ENCODE measurements at places on chromosomes 5 and 9.

DNA sequence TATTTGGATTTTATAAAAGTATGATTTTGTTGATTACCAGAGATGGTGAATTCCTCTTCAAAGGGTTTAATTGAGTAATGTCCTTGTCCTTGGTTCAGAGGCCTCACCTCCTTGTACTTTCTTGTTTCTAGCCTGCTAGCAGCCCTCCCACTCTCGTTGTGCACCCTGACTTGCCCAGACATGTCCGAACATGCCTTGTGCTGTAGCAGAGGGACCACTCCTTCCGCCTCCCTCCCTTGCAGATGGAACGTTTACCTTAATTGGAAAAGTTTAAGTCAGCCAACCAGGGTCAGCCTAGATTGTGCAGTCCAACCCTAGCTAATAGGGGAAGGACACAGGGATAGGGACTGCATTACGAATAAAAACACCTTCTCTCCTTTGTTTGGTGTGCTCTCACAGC lies 406.9 kb upstream of the NMUR2 start:
- DNase-seq = no peak

DNA sequence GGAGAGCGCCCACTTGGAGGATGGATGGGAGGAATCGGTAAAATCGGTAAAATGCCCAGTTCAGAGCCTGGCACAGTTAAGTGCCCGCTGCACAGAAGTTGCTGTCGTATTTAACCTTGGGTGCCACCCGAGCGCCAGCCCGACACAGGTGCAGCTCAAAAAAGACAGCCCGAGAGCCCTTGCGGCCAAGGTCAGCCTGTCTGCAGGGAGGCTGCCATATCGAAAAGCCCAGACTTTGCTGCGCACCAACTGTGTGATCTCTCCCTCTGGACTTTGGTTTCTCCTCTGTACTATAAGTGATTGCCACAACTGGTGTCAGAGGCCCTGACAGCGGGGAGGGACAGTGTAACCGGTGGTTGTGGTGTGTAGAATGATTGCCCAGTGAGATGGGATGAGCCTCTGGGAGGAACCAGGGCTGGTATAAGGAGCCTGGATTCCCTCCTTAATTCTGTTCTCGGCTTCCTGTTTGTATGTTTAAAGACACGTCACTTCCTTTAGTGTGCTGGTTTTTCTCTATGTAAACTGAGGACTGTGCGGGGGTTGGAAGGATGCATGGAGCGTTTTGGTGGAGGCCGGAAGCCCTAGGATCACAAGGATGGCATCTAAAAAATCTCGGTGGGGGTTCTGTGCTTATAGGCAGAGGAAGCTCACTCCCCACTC lies 792 bp downstream of the NTMT1 start:
- DNase-seq = no peak

- DNase-seq = no peak
These were observed 65.9 kb downstream of the DEPDC1B start for GRCh38 chr5:60634051-60634450.

GRCh38 chr5:83672646-83673045 lies 48.0 kb downstream of the HAPLN1 start:
- no peak for DNase-seq

DNA sequence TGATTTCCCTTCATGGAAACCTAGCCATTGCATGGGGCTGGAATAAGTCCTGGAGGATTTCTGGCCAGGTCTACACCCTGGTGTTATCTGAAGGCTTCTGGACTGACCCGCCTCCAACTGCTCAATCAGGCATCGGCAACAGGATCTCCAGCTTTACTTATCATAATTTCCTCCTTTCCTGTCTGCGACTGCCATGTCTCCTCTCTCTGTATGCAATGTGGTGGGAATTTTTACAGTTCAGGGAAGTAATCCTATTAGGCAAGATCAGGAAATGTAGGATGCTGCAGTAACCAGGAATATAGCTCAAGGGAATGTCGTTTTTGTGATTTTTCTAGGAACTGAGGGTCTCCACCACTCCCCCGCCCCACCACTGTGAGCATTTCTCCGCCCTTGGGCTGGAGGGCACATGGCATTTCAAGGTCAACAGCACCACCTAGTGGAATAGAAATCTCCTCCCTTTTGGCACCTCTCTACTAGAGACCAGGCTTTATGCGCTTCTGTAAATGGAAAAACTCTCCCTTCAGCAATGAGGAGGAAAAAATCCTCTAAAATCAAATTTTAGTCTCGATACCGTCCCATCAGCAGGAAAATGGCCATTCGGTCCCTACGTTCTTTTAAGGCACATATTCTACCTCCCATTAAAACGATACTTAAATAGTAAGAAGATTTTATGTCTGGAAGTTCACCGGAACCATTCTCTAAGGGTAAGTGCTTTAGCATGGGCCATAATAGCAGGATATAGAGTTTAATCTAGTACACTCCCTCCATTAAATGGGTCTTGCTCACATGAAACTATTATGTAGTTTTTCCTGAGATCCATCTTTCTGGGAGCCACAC lies 93.0 kb downstream of the YTHDC2 start:
- DNase-seq = peak; percentile 57

DNA sequence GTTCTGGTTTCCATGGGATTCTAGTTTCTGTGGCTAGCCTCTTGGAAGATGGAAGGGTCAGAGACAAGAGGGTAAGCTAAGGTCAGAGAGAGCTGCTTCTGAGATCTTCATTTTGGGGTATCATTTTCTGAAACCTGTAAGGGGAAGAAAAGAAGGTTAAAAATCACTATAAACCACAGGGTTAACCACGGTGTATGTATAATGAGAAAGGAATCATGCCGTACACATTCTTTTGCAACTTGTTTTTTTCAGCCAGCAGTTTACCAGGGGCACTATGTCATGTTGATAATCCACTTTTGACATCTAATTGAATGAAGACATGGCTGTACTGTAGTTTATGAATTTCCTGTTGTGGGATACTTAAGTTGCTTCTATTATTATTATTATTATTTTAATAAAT lies 164.4 kb downstream of the FOCAD start:
- DNase-seq = no peak

DNA sequence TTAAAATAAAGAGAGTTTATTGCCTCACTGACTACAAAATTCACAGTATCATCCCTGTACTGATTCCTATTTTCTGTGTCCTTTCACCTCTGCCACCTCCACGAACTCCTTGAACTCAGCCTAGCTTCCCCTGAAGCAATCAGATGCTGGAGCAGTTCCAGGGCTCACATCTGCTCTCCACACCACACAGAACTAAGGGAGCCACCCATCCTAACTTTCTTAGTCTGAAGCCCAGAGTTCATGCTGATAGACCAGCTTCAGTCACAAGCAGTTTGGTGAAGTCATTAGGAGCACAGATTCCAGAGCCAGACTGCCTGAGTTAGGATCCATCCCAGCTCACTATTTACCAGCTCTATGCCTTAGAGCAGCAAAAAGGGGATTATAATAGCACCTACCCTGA lies 15.6 kb upstream of the EPB41L4A start:
- DNase-seq = no peak

DNA sequence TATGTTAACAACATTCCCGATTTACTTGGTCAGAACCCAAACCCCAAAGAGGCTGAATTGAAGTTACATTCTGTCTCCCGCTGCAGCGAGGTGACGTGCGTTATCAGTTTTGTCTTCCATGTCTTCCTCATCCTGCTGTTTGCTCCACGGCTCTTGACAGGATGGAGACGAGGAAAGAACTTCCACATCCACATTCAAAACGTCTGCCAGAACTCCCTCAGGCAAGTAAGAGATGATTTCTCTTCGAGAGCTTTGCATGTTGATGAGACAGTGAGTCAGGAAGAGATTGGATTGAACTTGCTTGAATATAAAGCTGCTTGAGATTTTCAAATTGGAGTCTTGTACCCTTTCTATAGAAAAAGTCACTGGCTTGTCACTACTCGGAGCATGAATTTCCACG lies 242.6 kb downstream of the AUH start:
- no peak for DNase-seq

DNA sequence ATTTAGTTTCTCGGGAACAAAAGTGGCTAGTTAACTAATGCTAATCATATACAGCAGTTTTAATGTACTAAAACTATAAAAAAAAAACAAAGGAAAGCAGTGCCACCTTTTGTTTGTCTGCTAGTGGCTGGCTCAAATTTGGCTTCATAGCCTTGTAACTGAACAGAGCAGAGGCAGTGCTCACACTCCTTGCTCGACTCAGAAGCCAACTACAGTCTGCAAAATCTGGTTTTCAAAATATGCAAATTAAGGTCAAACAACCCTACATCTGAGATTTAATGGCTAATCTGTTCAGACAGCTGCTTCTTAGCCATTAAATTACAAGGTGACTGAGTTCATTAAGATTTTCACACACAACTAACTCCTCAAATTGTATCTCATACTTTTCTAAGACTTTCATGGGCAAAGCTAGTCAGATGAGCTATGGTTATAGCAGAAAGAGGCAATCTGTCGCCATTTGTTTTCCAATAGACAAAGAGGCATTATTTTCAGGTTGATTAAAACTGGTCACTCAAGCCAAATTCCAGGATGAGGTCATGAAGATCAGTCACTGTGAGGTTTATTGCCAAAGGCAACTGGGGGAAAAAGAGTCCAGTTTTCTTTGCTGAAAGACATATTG lies 56.8 kb upstream of the EPB41L4A start:
- DNase-seq = no peak

DNA sequence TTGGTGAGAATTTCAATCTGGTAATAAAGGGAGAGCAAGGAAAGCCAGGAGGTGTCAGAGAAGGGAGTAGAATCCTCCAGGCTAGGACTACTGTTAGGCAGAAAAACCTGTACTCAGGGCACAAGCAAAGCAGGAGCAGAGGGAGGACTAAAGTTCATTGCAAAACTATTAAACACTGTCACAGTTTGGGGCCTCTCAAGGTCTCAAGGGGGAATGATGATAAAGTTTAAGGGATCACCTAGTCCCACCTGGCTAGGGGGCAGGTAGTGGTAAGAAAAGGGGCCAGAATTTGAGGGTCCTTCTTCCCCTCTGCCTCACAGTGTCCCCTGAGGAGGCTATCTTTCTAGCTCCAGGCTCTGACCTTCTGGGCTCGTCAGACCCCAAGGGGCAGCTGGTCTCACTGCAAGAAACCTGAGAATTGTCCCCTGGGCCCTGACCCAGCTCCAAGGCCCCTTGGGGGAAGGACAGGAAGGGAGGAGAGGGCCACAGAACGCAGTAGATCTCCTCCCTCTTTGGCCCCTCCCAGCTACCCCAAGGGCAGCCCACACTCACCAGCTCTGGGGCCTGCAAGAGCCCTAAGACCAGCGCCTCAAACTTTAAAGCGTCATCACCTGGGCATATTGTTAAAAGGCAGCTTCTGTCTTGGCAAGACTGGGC lies 974 bp downstream of the CCDC69 start:
- no peak for DNase-seq

DNA sequence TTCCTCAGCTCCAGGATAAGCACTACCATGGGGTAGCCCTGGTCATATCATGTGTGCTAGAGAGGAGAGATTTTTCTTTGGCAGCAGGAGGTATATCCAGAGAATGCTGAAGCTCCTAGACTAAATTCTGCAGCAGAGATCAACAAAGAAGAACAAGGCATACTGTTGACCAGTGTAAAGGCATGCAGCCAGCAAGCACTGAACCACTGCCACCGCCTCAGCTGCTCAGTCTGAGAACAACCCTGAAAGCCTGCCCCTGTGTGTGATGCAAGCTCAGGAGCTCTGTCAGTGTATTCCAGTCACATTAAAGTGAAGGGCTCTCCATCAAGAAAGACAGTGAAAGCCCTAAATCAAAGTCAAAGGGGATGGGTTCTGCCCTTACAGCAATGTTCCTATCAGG lies 439.5 kb upstream of the CD180 start:
- no peak for DNase-seq

DNA sequence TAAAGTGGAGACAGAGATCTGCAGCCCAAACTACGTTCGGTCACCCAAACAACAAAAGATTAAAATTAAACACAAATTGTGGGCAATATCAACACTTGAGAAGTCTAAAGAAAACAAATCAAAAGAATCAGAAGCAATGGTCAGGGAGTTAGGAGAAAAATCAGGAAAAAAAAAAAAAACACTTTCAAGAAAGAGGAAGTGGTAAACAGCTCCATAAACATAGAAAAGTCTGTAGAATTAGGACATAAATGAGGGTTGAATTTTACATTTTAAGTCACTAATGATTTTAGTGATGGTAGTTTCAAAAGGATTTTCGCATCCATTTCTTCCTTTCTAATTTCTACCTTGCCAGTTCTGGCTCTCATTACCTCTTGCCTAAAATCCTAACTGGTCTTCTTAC lies 10.1 kb downstream of the RNF145 start:
- DNase-seq = no peak

GRCh38 chr5:172971482-172971881 lies 12.1 kb upstream of the ATP6V0E1 start:
- no peak for DNase-seq

DNA sequence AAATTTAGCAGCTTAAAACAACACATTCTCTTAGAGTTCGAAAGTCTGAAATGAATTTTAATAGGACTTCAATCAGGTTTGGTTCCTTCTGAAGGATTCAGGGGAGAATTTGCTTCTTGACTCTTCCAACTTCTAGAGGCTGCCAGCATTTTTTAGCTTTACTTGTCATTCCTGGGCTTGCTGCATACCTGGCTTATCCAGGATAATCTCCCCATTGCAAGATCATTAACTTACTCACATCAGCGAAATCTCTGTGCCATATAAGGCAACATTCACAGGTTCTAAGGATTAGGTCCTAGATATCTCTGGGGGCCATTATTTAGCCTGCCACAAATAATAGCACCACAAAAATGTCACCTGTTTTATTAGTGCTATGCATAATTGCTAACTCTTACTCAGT lies 46.2 kb upstream of the PCSK5 start:
- DNase-seq = no peak

DNA sequence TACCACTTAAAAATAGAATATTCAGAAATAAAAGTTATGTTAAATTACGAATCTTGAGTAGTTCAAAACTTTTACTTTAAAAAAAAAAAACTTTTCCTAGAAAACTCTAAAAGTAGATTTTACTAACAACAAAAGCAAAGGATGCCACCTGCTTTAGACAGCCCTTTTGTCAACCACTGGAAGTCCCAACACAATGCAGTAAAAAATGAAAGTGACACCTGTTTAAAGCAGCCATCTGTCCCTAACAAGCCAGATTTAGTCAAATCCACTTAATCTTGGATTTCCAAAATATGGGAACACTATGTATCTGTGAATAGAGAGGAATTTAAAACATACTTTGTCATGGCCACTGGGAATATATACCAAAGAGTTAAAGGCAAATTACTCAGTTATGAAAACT lies 3.8 kb downstream of the RFX3 start:
- DNase-seq = no peak

DNA sequence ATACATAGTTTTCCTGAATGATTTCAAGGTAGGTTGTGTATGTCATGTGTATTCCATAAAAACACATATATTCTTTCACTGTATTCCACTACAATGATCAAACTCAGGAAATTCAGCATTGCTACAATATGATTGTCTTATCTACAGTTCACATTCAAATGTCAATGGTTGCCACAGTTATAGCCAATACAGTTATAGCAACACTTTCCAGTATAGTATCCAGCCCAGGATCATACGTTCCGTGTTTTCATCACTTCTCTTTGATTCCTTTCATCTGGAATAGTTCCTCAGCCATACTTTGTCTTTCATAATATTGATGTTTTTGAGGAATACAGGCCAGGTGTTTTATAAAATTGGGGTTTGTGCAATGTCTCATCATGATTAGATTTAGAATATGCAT lies 9.5 kb downstream of the OR2S2 start:
- no peak for DNase-seq

GRCh38 chr9:129103595-129103965 lies 7.0 kb downstream of the CRAT start:
- DNase-seq = no peak
